Right renal pelvis (tissue), 4 donors: ENCODE measurements at places on chromosomes 2 and 18.

- DNase-seq = no peak
Measured at GRCh38 chr2:205849136-205849535, 166.8 kb downstream of the NRP2 start.

GRCh38 chr2:132953771-132954170 lies 283.8 kb upstream of the LYPD1 start:
- DNase-seq = no peak

DNA sequence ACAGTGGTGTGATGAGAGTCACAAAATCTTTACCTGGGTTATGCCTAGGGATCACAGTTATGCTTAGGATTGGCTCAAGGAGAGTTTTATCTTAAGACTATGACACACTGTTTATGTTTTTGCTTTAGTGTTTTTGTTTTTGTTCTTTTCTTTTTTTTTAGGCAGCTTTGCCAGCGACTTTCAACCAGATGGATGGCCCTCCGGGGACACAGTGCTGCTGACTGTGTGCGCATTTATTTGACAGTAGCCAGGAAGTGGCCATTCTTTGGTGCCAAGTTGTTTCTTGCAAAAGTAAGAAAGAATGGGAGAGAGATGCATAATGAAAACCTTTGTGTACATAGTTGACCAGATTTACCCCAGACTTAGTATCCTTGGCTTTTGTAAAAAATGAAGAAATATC lies 15.1 kb upstream of the DYNC2LI1 start:
- DNase-seq = no peak

GRCh38 chr2:189685540-189686229 lies 11.2 kb downstream of the ANKAR start:
- DNase-seq = no peak

GRCh38 chr2:121875585-121876185 lies 120.2 kb downstream of the TSN start:
- DNase-seq = no peak

GRCh38 chr2:69114534-69114933 lies 101.6 kb downstream of the ANTXR1 start:
- no peak for DNase-seq

- no peak for DNase-seq
Measured at GRCh38 chr2:7666596-7667259, 749.5 kb downstream of the RNF144A start.

- no peak for DNase-seq
Measured at GRCh38 chr18:7325126-7325430, 94.2 kb downstream of the LRRC30 start.

GRCh38 chr18:28175150-28175929 lies 1.6 kb downstream of the CDH2 start:
- DNase-seq = no peak

DNA sequence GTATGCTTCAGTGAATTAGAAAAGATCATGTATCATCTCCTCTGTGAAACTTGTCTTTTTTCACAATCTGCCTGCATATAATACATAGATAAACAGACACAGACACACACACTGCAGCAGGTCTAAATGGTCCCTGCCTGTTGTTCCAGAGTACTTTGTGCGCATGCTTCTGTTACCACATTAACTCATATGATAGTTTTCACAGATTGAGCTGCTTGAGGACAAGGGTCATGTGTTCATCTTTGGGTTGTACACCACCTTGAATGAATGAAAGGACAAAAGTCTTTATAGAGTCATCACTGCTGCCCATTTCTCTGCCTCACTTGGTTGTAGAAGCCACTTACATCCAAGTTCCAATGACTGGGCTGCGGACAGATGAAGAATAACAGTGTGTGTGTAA lies 72.7 kb upstream of the GLS start:
- DNase-seq = no peak

DNA sequence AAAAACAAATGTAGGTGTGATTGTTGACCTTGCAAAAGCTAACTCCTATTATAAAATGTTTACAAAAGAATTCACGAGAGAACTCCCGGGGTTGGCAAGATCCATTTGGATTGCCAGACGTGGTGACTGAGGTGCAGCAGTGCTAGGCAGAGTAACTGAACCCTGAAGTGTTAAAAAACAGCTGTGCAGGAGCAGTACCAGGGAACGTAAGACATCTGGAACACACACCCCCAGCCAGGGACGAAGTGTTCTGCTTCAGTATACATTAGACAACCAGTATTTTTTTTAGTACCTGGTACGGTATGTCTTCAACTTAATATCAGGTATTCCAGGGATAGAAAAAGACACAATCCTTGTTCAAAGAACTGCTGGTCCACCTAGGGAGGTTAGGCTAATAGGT lies 272.1 kb upstream of the EPAS1 start:
- no peak for DNase-seq
